Fibroblast of upper back skin (primary cell): ENCODE measurements at places on chromosomes 6 and 20.

DNA sequence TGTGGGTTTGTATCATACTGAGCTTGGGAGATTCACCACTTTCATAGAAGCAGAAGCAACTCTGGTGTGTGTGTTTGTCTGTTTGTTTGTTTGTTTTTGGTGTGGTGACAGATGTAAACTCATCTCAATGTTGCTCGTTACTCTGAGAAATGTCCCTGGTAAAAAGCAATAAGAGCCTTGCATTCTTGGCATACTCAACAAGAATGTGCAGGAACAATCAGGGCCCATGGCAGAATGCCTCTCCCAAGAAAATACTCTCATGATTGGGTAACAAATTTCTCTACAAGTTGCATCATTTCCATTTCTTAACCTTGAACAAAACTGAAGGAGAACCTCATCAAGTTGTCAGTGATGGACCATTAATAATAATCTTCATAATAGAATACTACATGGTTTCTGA, 43.0 kb upstream of the PKHD1 start:
- DNase-seq, result no peak

GRCh38 chr20:62777528-62777830, 18.8 kb upstream of the MRGBP start:
- DNase-seq, result no peak

DNA sequence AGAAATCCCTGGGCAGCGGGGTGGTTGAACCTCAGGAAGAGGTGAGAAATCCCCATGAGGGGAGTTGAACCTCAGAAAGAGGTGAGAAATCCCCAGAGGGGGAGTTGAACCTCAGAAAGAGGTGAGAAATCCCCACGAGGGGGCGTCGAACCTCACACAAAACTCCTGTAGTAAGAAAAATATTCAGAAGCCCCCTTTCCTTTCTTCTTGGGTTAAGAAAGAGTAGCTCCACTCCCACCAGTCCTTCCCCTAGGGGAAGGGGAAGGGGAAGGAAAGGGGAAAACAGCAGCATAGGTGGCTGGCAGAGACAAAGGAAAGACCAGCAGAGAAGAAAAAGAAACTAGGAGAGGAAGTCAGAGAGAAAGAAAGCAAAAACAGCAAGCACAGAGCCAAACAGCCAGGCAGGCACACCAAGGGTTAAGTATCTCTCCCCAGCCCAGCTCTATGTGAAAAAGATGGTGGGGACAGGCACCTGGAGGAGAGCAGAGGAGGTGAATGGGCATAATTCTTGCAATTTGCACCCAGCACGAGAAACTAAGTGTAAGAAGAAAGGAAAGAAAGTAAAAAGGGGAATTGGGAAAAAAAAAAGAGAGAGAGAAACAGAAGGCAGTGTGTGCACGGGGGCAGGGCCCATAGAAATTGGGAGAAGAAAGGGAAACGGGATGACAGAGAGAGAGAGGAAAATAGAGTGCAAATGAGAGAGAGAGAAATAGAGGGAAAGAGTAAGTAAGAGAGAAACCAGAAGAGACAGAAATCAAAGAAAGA, 88.2 kb downstream of the PLG start:
- no peak for DNase-seq

GRCh38 chr6:150271501-150272263, 97.1 kb upstream of the IYD start:
- DNase-seq, result no peak

- DNase-seq, result no peak
These were observed 1.9 kb upstream of the ATP9A start for GRCh38 chr20:51769976-51770615.

GRCh38 chr6:11460001-11460668, 77.4 kb upstream of the TMEM170B start:
- peak; percentile 30 for DNase-seq

DNA sequence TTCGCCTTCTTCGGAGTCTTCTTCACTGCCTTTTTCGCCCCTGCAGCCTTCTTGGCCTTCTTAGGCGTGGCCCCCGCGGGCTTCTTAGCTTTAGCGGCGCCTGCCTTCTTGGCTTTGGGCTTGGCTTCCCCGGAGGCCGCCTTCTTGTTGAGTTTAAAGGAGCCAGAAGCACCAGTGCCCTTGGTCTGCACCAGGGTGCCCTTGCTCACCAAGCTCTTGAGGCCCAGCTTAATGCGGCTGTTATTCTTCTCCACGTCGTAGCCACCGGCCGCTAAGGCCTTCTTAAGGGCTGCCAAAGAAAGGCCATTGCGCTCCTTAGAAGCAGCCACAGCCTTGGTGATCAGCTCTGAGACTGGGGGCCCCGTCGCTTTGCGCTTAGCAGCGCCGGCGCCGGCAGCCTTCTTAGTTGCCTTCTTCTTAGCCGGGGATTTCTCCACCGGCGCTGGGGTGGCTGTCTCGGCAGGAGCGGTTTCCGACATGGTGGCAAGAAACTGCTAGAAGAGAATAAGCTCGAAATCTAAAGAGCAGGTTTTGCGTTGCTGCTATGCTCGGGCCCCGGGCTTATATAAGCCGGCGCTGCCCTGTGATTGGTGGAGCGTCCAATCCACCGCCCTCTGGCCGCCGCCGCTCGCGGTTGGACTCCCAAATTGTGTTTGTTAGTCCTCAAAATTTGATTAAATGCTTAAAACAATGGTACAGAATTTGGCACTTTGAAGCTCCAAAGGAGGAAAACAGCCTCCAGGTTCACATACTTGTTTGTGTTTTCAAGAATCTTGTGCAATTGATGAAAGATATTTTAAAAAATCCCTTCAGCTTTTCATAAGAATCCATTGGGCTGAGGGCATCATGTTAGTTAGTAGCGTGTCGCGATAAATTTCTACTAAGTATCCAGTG, 44.9 kb downstream of the OR2B2 start:
- peak; percentile 78 for DNase-seq
